ENCODE measurements at places on chromosomes 2 and 18. TPM values are rescaled to one million over a fixed set of nuclear protein-coding genes. Genes with fewer than 3 reads are reported as not detected.

- no peaks in the 10 kb centered on the region for H3K27me3 ChIP-seq
- H3K36me3 ChIP-seq, result no peaks in the 10 kb centered on the region
- no peak for DNase-seq
- no peak overlapping the region for H3K27ac ChIP-seq
Observed at GRCh38 chr2:167880415-167880814, 367.0 kb downstream of the STK39 start.

The COLEC11 gene
- total RNA-seq, result 3.6 TPM

The AOX1 gene
- total RNA-seq, result 181 TPM

- H3K27me3 ChIP-seq, result no peaks in the 10 kb centered on the region
- H3K27ac ChIP-seq, result no peak overlapping the region
- no peak for DNase-seq
Observed at GRCh38 chr18:31857526-31858106, 85.3 kb downstream of the TRAPPC8 start.

- H3K36me3 ChIP-seq, result no peaks in the 10 kb centered on the region
- no peak overlapping the region for H3K4me3 ChIP-seq
- no peaks in the 10 kb centered on the region for H3K27me3 ChIP-seq
- no peak for DNase-seq
Observed at GRCh38 chr2:9779596-9780264, 63.5 kb upstream of the TAF1B start.

- peaks cover 6% of the 10 kb centered on the region for H3K4me1 ChIP-seq
- no peaks in the 10 kb centered on the region for H3K27me3 ChIP-seq
- no peak overlapping the region for H3K4me3 ChIP-seq
- no peak overlapping the region for H3K27ac ChIP-seq
- no peak for DNase-seq
Observed at GRCh38 chr2:197869501-197870111, 65.2 kb downstream of the PLCL1 start.

DNA sequence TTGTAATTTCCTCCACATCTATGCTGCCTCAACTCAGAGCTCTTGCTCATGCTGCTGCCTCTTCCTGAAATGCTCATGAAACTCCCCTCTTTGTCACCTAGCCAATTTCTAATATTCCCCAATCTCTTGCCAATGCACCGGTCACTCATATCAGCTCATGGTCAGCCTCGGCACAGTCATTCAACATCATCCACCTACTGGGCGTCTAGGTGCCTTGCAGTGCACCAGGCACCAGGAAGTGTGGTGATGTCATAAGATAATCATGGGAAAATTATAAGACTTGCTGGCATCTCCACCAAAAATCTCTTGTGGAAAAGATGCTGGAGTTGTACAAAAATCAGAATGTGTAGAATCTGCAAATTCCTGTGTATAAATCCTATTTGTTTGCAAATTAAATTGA, 52.6 kb upstream of the RAB27B start:
- peak; percentile 29 for DNase-seq
- no peaks in the 10 kb centered on the region for H3K27me3 ChIP-seq
- H3K4me1 ChIP-seq, result peaks cover 27% of the 10 kb centered on the region
- no peak overlapping the region for H3K4me3 ChIP-seq

GRCh38 chr2:115161081-115161770, 718.8 kb downstream of the DPP10 start:
- no peaks in the 10 kb centered on the region for H3K4me1 ChIP-seq
- DNase-seq, result peak; percentile 79
- H3K27ac ChIP-seq, result peak overlapping the region; percentile 62
- H3K4me3 ChIP-seq, result peak overlapping the region; percentile 52

The SERPINB11 gene
- not detected for total RNA-seq

The ACADL gene
- 19.2 TPM for total RNA-seq

DNA sequence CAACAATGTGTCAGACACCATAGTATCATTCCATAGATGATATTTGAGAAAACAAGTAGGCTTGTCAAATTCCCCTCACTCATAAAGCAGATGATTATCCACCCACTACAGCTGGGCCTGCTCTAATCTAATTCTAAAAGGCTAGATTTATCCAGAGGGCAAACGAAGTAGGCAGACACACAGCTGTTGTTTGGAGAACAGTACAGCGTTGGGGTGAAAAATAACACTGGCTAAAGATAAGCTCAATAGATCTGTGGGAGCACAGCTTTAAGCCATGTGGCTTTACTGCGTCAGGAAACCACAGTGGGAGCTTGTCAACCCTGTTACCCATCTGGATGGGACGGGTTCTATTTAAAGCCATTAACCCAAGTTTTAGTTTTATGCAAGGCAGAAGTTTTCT, 48.9 kb upstream of the COBLL1 start:
- no peak for DNase-seq
- no peaks in the 10 kb centered on the region for H3K27me3 ChIP-seq
- H3K36me3 ChIP-seq, result no peaks in the 10 kb centered on the region
- H3K4me3 ChIP-seq, result no peak overlapping the region
- H3K27ac ChIP-seq, result no peak overlapping the region

- H3K4me1 ChIP-seq, result no peaks in the 10 kb centered on the region
- no peak overlapping the region for H3K4me3 ChIP-seq
- DNase-seq, result no peak
- no peaks in the 10 kb centered on the region for H3K27me3 ChIP-seq
- no peaks in the 10 kb centered on the region for H3K36me3 ChIP-seq
Observed at GRCh38 chr2:184419744-184420143, 178.6 kb upstream of the ZNF804A start.

The OSBPL6 gene
- 0.79 TPM for total RNA-seq

DNA sequence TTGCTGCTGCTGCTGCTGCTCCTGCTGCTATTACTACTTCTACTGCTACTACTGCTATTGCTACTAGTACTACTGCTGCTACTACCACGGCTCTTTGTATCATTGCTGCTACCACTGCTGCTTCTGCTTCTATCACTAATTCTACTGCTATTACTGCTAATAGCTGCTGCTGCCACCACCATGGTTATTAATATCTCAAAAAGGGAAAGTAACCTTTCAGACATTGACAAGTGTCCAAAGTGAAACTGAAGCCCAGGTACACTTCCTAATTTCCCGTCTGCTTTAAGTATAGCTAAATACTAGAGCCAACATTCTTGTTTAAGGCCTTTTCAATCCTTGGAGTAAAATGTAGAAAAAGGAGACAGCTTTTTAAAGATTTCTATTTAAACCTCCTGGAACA, 45.4 kb upstream of the EHBP1 start:
- no peaks in the 10 kb centered on the region for H3K27me3 ChIP-seq
- no peak for DNase-seq
- H3K27ac ChIP-seq, result no peak overlapping the region
- H3K36me3 ChIP-seq, result no peaks in the 10 kb centered on the region
- peak overlapping the region; percentile 1 for H3K4me3 ChIP-seq

The PSMA8 gene
- total RNA-seq, result not detected

- H3K36me3 ChIP-seq, result no peaks in the 10 kb centered on the region
- DNase-seq, result no peak
- H3K27ac ChIP-seq, result no peak overlapping the region
- no peaks in the 10 kb centered on the region for H3K27me3 ChIP-seq
- no peak overlapping the region for H3K4me3 ChIP-seq
Observed at GRCh38 chr2:182545420-182546167, 118.8 kb upstream of the PDE1A start.

DNA sequence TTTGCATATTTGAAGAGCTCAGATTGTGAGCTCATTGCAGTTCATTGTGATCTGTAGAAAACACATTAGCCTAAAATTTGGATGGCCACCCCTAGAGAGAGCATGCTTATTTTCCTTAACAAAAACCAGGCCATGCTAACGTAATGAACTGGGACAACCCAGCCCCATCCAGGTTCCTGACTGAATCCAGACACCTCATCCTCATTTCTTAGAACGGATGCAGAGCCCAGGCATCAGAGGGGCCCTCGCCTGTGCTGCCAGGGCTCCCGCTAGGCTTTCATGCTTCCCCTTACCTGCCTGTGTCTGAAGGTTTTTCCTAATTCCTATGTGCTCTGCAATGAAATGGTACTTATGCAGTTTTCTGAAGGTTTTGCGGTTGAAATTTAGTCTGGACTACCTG, 171.1 kb downstream of the CCDC102B start:
- H3K36me3 ChIP-seq, result no peaks in the 10 kb centered on the region
- no peaks in the 10 kb centered on the region for H3K27me3 ChIP-seq
- H3K4me1 ChIP-seq, result no peaks in the 10 kb centered on the region
- no peak for DNase-seq

The SERPINB13 gene
- total RNA-seq, result not detected

GRCh38 chr18:67665266-67665665, 148.7 kb upstream of the DSEL start:
- no peaks in the 10 kb centered on the region for H3K36me3 ChIP-seq
- H3K27ac ChIP-seq, result no peak overlapping the region
- DNase-seq, result no peak
- H3K4me3 ChIP-seq, result no peak overlapping the region
- H3K27me3 ChIP-seq, result no peaks in the 10 kb centered on the region

The PLCD4 gene
- 0.28 TPM for total RNA-seq

- no peaks in the 10 kb centered on the region for H3K4me1 ChIP-seq
- H3K27me3 ChIP-seq, result peaks cover 7% of the 10 kb centered on the region
- H3K27ac ChIP-seq, result no peak overlapping the region
- DNase-seq, result no peak
- H3K4me3 ChIP-seq, result no peak overlapping the region
- H3K36me3 ChIP-seq, result no peaks in the 10 kb centered on the region
Observed at GRCh38 chr2:44944102-44944951, 2.8 kb downstream of the SIX3 start.

GRCh38 chr2:179224361-179224760, 40.3 kb downstream of the SESTD1 start:
- DNase-seq, result no peak
- no peaks in the 10 kb centered on the region for H3K36me3 ChIP-seq
- no peak overlapping the region for H3K4me3 ChIP-seq
- peaks cover 16% of the 10 kb centered on the region for H3K4me1 ChIP-seq
- H3K27me3 ChIP-seq, result no peaks in the 10 kb centered on the region

The CYP27A1 gene
- total RNA-seq, result 21.6 TPM

- H3K4me1 ChIP-seq, result no peaks in the 10 kb centered on the region
- H3K27ac ChIP-seq, result peak overlapping the region; percentile 10
- DNase-seq, result no peak
- no peaks in the 10 kb centered on the region for H3K36me3 ChIP-seq
- H3K4me3 ChIP-seq, result peak overlapping the region; percentile 57
Observed at GRCh38 chr2:101473911-101474701, 806 bp downstream of the RFX8 start.
